Cardiac fibroblast (primary cell): ENCODE measurements at places on chromosomes 5 and 9.

- no peak for DNase-seq
Measured at GRCh38 chr5:124747791-124748686, 1.6 kb upstream of the ZNF608 start.

DNA sequence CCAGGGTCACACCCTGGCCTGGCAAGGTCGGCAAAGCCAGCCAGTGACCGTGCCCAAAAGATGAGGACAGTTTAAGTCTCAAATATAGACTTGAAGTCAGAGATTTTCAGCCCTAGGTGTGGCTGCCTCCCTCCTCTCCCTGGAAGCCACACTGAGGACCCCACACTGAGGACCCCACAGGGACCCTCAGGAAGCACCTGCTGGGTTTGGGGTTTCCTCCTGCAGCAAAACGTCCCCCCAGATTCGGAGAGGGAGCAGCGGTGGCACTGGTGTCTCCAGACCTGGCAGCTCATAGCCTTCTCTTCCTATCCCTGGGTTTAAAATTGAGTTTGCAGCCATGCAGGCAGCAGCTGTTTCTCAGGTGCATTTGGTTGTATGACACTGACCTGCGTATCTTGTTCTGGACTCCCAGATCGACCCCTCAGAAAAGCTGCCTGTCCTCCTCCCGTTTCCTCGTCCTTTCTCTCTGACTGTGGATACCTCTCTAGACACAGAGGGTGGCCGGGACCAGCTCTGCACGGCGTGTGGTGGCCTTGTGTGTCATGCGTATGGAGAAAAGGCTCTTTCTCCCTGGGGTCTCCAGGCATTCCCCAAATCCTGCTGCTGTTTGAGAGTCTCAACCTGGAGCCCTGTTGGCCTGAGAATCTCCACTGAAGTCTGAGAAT, 36.6 kb downstream of the MRPL36 start:
- DNase-seq, result no peak

GRCh38 chr9:137685741-137686420, 67.1 kb downstream of the EHMT1 start:
- peak; percentile 68 for DNase-seq

GRCh38 chr9:133731876-133732638, 6.1 kb downstream of the SARDH start:
- peak; percentile 54 for DNase-seq

DNA sequence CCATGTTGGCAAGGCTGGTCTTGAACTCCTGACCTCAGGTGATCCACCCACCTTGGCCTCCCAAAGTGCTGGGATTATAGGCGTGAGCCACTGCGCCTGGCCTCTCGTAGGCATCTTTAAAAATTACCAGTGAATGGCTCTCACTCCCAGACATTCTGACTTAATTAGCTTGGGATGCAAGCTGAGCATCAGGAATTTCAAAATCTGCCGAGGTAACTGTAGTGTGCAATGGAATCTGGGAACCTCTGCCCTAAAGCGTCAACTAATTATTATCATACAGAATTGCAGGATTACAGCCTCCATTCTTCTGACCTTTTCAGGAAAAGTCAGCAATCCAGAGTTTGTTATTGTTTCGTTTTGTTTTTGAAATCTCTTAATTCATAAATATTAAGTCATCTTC, 213.4 kb upstream of the DMAC1 start:
- DNase-seq, result no peak
